Fibroblast of lung (primary cell): ENCODE measurements at places on chromosomes 4 and X. TPM values are rescaled to one million over a fixed set of nuclear protein-coding genes. Genes with fewer than 3 reads are reported as not detected.
A peak's percentile ranks its signal among the peaks of the same experiment; 100 is the strongest.

GRCh38 chr4:95142932-95143331 lies 385.2 kb downstream of the BMPR1B start:
- DNase-seq: no peak

DNA sequence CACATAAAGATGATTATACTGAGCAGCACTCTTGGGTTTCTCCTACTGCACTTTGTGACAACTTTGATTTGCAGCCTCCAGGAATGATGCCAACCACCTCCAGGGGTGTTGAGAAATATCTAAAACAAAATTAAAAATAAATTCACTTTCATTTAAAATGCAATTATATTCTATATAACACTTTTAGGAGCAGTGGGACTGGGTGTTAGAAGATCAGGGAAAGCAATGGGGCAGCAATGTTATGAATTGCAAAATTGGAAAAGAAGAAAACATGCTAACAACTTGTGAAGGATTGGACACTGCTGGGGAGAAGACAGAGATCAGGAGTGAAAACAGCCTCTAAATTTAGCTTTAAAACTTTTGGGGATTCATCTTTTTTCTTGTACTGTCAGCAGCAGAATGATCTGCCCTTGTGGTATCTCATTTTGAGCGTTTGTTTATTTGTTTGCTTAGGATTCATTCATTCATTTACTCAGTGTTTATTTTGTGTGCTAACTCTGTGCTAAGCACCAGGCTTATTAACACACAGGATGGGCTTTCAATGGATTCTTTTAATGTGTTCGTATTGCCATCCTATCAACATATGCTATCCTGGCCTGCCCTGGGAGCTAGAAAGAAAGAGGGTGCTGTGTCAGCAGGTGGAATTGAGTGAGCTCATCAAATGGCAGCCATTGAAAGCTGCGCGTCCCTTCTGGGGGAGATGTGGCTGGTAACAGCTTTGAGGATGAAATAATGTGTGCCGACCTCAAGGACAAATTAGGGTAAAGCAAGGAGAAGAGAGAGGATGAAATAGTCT lies 96.5 kb downstream of the FRMPD4 start:
- DNase-seq: no peak

GRCh38 chr4:102439812-102440211 lies 61.3 kb upstream of the NFKB1 start:
- DNase-seq: peak; percentile 63

GRCh38 chr4:100494166-100494565 lies 23.7 kb downstream of the EMCN start:
- peak; percentile 39 for DNase-seq

GRCh38 chr4:184648313-184649025 lies 778 bp downstream of the CASP3 start:
- DNase-seq: peak; percentile 61

The POU4F2 gene
- not detected in 2 replicates for total RNA-seq

GRCh38 chr4:141155586-141155985 lies 22.3 kb upstream of the RNF150 start:
- peak; percentile 90 for DNase-seq

The DKK2 gene
- total RNA-seq: under 0.01 and 1.2 TPM in 2 replicates
